SJCRH30 (cell line): ENCODE measurements at places on chromosomes 16 and 17. TPM values are rescaled to one million over a fixed set of nuclear protein-coding genes. Genes with fewer than 3 reads are reported as not detected.

FBXL19 gene
- total RNA-seq = 14.2 and 14.4 TPM in 2 replicates

CCL18 gene
- total RNA-seq = not detected in 2 replicates

CX3CL1 gene
- total RNA-seq = 0.38 and 0.69 TPM in 2 replicates

HOXB3 gene
- 7.4 and 8.8 TPM in 2 replicates for total RNA-seq

ZNF771 gene
- total RNA-seq = 10.4 and 14.0 TPM in 2 replicates

TERB1 gene
- total RNA-seq = not detected in 2 replicates

ATMIN gene
- 24.2 and 24.3 TPM in 2 replicates for total RNA-seq

SCGB1C2 gene
- total RNA-seq = not detected in 2 replicates

HEATR9 gene
- not detected in 2 replicates for total RNA-seq

TEX14 gene
- 2.4 and 3.4 TPM in 2 replicates for total RNA-seq

VTN gene
- total RNA-seq = 0.08 and 0.16 TPM in 2 replicates

KRTAP4-3 gene
- not detected in 2 replicates for total RNA-seq

CES5A gene
- total RNA-seq = not detected in 2 replicates

HBQ1 gene
- not detected in 2 replicates for total RNA-seq

STH gene
- total RNA-seq = 0.43 TPM in 1 of 2 replicates, not detected in the other

RCVRN gene
- total RNA-seq = 0.06 TPM in 1 of 2 replicates, not detected in the other

GPR179 gene
- total RNA-seq = not detected in 2 replicates

P2RX5 gene
- 1.2 and 3.0 TPM in 2 replicates for total RNA-seq

EXOC3L1 gene
- 1.5 and 2.0 TPM in 2 replicates for total RNA-seq

EPOP gene
- 6.1 and 6.6 TPM in 2 replicates for total RNA-seq

OR3A3 gene
- not detected in 2 replicates for total RNA-seq

ASPA gene
- total RNA-seq = 0.02 TPM in 1 of 2 replicates, not detected in the other

DNAH17 gene
- 3.1 and 3.7 TPM in 2 replicates for total RNA-seq

ALDH3A1 gene
- total RNA-seq = not detected in 2 replicates

RAD51D gene
- 8.2 and 9.7 TPM in 2 replicates for total RNA-seq

GALR2 gene
- 0.06 TPM in 1 of 2 replicates, not detected in the other for total RNA-seq

BLTP2 gene
- 115 and 120 TPM in 2 replicates for total RNA-seq

PRRT2 gene
- total RNA-seq = 0.81 and 1.5 TPM in 2 replicates

KRTAP4-5 gene
- total RNA-seq = not detected in 2 replicates

TPSAB1 gene
- not detected in 2 replicates for total RNA-seq

CCL8 gene
- total RNA-seq = not detected in 2 replicates

PNMT gene
- total RNA-seq = 0.71 TPM in 1 of 2 replicates, not detected in the other

KRT31 gene
- total RNA-seq = 0.08 TPM in 1 of 2 replicates, not detected in the other

LYZL6 gene
- not detected in 2 replicates for total RNA-seq

ABCA3 gene
- 0.10 TPM in 2 replicates for total RNA-seq
